ENCODE measurements at places on chromosomes 16 and 17.

DNA sequence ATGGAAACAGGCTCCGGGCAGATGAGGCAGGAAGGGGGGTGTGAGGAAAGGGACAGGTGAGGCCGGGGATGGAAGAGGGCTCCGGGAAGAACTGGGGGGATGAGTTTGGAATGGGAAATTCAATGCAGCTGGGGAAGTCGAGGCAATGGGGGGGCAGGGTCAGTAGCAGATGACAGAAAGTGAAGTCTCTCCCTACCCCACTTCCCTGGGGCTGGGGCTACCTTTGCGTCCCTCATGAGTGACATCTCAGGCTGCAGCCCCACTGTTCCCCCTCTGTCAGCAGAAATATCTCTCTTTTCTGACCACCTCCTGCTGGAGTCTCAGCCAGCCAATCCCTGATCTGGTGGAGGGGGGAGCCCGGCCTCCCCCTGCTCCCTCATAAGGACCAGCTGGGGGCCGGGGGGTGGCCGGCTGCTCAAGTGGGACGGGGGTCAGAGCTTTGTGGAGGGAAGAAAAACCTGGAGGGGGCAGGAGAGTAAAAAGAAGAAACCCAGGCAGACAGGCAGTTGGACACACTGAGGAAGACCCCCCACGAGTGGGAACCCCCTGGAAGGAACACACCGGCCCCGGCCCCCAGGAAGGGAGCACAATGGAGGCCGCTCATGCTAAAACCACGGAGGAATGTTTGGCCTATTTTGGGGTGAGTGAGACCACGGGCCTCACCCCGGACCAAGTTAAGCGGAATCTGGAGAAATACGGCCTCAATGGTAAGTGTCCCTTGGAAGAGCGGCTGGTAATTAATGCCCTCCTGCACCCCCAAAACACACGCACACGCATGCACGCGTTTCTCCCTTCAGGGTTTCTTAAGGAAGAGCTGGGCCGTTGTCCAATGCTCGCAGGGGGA is at the start of gene ATP2A1:
TSS of gene ATP2A1 (plus strand) at position 406 of the 844 bp plus-strand sequence. CDS start at position 590, 184 bp downstream.
- H3K4me3 ChIP-seq: peak within 1 kb of the TSS; percentile 63
- H3K4me1 ChIP-seq: peaks cover 4% of the 10 kb centered on the region
- no peak for DNase-seq
- peaks cover 8% of the 10 kb centered on the region for H3K36me3 ChIP-seq

DNA sequence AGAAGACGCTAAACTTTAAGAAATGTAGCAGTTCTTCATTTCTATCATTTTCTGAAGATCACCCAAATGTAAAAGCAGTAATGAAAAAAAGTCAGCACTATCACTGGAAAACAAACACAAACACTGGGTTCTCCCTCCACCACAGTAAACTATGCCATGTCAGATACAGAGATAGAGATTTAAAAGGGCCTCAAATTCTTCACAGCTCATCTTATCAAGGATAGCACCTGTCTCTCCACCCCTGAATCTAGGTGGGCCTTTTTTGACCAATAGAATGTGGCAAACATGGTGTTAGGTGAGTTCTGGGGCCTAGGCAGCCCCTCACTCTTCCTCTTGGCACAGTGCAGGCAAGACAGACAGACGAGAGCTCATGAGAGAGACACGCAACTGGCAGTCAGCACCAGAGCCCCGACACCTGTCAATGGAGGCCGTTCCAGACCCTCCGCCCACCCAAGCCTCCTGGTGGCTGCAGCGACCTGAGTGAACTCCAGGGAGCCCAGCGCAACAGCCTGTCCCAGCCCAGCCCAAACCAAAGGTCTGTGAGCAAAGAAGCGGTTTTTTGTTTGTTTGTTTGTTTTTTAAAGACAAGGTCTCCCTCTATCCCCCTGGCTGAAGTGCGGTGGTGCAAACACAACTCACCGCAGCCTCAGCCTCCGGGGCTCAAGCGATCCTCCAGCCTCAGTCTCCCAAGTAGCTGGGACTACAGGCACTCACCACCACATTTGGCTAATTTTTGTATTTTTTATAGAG is 79.8 kb downstream of the TBC1D16 start:
- DNase-seq: peak; percentile 42
- no peaks in the 10 kb centered on the region for H3K27me3 ChIP-seq
- no peak overlapping the region for H3K4me3 ChIP-seq
- peaks cover 1% of the 10 kb centered on the region for H3K4me1 ChIP-seq

- no peak overlapping the region for H3K4me3 ChIP-seq
- no peaks in the 10 kb centered on the region for H3K36me3 ChIP-seq
- H3K4me1 ChIP-seq: no peaks in the 10 kb centered on the region
- peak; percentile 12 for DNase-seq
Observed at GRCh38 chr17:304461-304860, 48.1 kb downstream of the RPH3AL start.

DNA sequence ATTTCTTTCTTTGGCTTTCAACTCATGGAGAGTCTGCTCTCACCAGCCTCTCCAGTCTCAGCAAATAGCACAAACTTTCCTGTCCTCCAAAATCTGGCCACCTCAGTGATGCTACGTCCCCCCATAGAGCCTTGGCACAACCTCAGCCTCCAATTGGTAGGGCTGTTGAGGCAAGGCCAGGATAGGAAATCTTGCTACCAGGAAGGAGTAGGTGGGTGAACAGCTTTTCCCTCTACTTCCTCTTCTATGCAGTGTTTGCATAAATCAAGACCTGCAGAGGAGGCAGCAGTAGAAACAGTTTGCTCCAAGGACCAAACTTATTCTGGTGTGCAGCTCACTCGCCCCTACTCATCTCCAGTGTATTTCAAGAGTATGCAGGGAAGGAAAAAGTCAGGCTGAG is 701 bp upstream of the DPEP2 start:
- no peaks in the 10 kb centered on the region for H3K4me1 ChIP-seq
- H3K4me3 ChIP-seq: no peak overlapping the region
- H3K36me3 ChIP-seq: no peaks in the 10 kb centered on the region

GRCh38 chr16:12721841-12722421 is 81.8 kb downstream of the CPPED1 start:
- no peak for DNase-seq
- H3K36me3 ChIP-seq: no peaks in the 10 kb centered on the region
- no peaks in the 10 kb centered on the region for H3K27me3 ChIP-seq
- no peaks in the 10 kb centered on the region for H3K4me1 ChIP-seq
- H3K4me3 ChIP-seq: no peak overlapping the region

- no peaks in the 10 kb centered on the region for H3K4me1 ChIP-seq
- H3K36me3 ChIP-seq: no peaks in the 10 kb centered on the region
- no peak overlapping the region for H3K27ac ChIP-seq
- H3K27me3 ChIP-seq: no peaks in the 10 kb centered on the region
Observed at GRCh38 chr17:19424934-19425868, 14.2 kb downstream of the RNF112 start.

- no peaks in the 10 kb centered on the region for H3K4me1 ChIP-seq
- no peaks in the 10 kb centered on the region for H3K36me3 ChIP-seq
- H3K27ac ChIP-seq: no peak overlapping the region
- DNase-seq: no peak
- H3K4me3 ChIP-seq: no peak overlapping the region
Observed at GRCh38 chr17:55818451-55819375, 67.9 kb downstream of the PCTP start.

GRCh38 chr16:1820946-1821290 is 5.7 kb downstream of the HAGH start:
- H3K36me3 ChIP-seq: peaks cover 23% of the 10 kb centered on the region
- DNase-seq: no peak
- no peak overlapping the region for H3K4me3 ChIP-seq
- H3K27me3 ChIP-seq: no peaks in the 10 kb centered on the region
- no peaks in the 10 kb centered on the region for H3K4me1 ChIP-seq
- H3K27ac ChIP-seq: peak overlapping the region; percentile 20

DNA sequence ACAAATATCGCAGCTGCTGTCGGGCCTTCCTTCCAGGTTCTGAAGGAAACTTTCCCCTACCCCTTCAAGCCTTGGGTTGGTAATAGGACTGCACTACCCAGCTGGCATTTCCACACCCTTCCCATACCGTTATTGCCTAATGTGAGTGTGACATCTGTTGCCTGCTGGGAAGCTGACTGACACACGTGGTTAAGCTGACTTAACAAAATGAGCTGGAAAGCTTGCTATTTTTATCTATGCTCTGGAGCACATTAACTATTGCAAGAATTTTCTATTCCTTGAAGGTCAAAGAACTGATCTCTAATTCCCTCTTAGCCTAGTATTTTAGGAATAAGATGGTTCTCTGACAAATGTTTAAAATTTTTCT is 79.5 kb downstream of the PMP22 start:
- DNase-seq: no peak
- no peak overlapping the region for H3K27ac ChIP-seq
- no peaks in the 10 kb centered on the region for H3K36me3 ChIP-seq
- no peaks in the 10 kb centered on the region for H3K4me1 ChIP-seq
- no peaks in the 10 kb centered on the region for H3K27me3 ChIP-seq

- DNase-seq: no peak
- H3K27ac ChIP-seq: no peak overlapping the region
- H3K36me3 ChIP-seq: no peaks in the 10 kb centered on the region
Observed at GRCh38 chr17:2933606-2934005, 129.8 kb downstream of the OR1D5 start.

DNA sequence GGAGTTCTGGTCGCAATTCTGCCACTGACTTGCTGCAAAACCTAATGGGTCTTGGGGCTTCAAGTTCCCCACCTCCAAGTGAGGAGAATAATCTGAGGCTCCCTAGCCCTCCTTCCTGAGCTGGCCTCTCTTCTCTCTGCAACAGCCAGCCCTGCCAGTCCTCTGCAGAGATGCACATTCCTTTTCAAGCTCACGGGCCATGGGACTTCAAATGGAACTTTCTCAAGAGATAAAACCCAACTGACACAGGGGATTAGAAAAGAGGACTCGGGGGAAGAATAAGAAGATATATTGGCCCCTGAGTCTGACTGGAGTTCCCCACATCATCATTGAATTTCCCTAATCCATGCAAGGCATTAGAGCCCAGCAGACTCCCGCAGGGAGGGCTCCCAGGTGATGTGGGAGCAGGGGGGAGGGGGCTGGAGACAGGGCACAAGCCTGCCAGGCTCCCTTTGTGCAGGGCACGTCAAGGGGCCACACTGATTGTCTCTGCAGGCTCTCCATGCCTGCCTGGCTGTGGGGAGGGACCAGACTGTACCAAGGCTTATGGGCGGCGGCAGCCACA is 131.0 kb downstream of the CCDC144A start:
- DNase-seq: no peak
- no peaks in the 10 kb centered on the region for H3K27me3 ChIP-seq
- no peak overlapping the region for H3K27ac ChIP-seq
- H3K4me3 ChIP-seq: no peak overlapping the region
- no peaks in the 10 kb centered on the region for H3K36me3 ChIP-seq
